ENCODE measurements at places on chromosomes 12 and 14. TPM values are rescaled to one million over a fixed set of nuclear protein-coding genes. Genes with fewer than 3 reads are reported as not detected.

Gene GYS2
- not detected for total RNA-seq

DNA sequence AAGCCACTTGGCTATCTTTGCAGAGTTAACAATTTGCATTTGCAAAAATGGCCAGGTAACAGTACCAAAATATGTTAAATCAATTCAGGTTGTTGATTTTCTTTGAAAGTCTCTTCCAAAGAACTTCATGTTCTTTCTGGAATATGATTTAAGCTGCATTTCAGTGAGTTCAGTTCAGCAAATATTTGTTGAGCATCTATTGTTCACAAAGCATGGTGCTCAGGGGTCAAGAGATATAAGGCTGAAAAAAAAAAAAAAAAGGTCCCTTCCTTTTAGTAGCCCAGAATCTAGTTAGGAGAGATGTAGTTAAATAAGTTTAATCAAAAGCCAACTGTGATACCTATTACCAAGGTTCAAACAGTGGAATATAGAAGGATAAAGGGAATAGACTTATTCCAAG lies 317.1 kb downstream of the ZFP36L1 start:
- no peaks in the 10 kb centered on the region for H3K27me3 ChIP-seq
- H3K36me3 ChIP-seq = no peaks in the 10 kb centered on the region

DNA sequence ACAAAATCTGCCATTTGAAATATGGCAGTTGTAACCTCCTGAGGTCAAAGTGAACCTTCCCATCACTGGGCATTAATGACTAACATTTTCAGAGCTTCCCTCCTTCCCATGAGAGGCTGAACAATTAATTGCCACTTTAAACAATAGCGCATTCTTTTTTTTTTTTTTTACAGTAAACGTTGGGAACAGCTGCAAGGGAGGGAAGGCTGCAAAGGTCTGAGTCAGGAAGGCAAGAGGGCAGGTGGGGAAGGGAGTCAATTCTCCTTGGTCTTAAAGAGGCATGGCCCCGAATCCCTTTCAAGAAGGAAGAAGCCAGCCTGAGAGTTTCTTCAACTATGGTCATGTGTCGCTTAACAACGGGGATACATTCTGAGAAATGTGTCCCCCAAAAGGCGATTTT lies 41.0 kb upstream of the PLEKHG3 start:
- no peaks in the 10 kb centered on the region for H3K36me3 ChIP-seq
- DNase-seq = no peak
- H3K27ac ChIP-seq = no peak overlapping the region
- H3K27me3 ChIP-seq = peaks cover 15% of the 10 kb centered on the region
- no peak overlapping the region for H3K4me3 ChIP-seq

- H3K27ac ChIP-seq = no peak overlapping the region
- peaks cover 3% of the 10 kb centered on the region for H3K36me3 ChIP-seq
- peaks cover 10% of the 10 kb centered on the region for H3K4me1 ChIP-seq
- no peak for DNase-seq
Observed at GRCh38 chr14:85528080-85528896, 1.7 kb upstream of the FLRT2 start.

Gene BAZ1A
- 67.8 TPM for total RNA-seq

Data from activated CD4-positive, alpha-beta memory T cell treated with anti-CD3 and anti-CD28 coated beads for 36 hours (primary cell).